ENCODE measurements at places on chromosomes 2 and 18.

- no peak for DNase-seq
These were observed 19.5 kb downstream of the NFE2L2 start for GRCh38 chr2:177245010-177245422.

GRCh38 chr2:224764565-224765236 is 48.5 kb upstream of the CCDC195 start:
- no peak for DNase-seq

GRCh38 chr2:190981333-190981732 is 32.6 kb downstream of the STAT1 start:
- no peak for DNase-seq

GRCh38 chr2:158006961-158007719 is 94.5 kb upstream of the UPP2 start:
- DNase-seq = no peak

DNA sequence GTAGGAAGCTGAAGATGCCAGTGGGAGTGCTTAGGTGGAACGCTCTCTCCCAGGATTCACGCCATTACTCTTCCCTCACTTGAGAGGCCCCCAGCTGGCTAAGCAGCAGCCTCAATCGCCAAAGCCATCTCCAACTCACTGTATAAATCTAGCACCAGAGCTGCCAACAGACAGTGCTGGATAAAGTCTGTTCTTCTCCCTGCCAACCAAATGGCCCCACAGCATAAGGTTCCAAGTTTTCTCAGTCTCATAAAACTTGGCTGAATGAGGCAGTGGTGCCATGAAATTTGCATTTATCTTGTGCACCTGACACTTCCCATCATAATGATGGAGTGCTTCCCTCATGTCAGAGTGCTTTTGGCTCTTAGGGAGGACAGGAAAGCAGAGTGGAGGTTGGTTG is 428.2 kb upstream of the ETAA1 start:
- no peak for DNase-seq

- DNase-seq = no peak
These were observed 32.3 kb downstream of the CXCR4 start for GRCh38 chr2:136085453-136086209.

GRCh38 chr2:123791684-123792083 is 233.4 kb upstream of the CNTNAP5 start:
- DNase-seq = no peak

- no peak for DNase-seq
These were observed 112.5 kb downstream of the BMPR2 start for GRCh38 chr2:202488671-202489070.

GRCh38 chr2:200127848-200128247 is 172.5 kb downstream of the MAIP1 start:
- DNase-seq = no peak
